ENCODE measurements at places on chromosomes 6 and 20. TPM values are rescaled to one million over a fixed set of nuclear protein-coding genes. Genes with fewer than 3 reads are reported as not detected.

- DNase-seq = no peak
Measured at GRCh38 chr6:107110200-107110599, 5.1 kb downstream of the BEND3 start.

- DNase-seq = no peak
Measured at GRCh38 chr6:147281895-147282565, 77.8 kb downstream of the STXBP5 start.

GRCh38 chr20:15567219-15567618 lies 1006.0 kb downstream of the KIF16B start:
- DNase-seq = no peak

Gene ENPP5
- 6.6 TPM for total RNA-seq

Gene SOX18
- total RNA-seq = 0.07 TPM

Data from kidney epithelial cell (primary cell).